ENCODE measurements at places on chromosomes 5 and 9.

DNA sequence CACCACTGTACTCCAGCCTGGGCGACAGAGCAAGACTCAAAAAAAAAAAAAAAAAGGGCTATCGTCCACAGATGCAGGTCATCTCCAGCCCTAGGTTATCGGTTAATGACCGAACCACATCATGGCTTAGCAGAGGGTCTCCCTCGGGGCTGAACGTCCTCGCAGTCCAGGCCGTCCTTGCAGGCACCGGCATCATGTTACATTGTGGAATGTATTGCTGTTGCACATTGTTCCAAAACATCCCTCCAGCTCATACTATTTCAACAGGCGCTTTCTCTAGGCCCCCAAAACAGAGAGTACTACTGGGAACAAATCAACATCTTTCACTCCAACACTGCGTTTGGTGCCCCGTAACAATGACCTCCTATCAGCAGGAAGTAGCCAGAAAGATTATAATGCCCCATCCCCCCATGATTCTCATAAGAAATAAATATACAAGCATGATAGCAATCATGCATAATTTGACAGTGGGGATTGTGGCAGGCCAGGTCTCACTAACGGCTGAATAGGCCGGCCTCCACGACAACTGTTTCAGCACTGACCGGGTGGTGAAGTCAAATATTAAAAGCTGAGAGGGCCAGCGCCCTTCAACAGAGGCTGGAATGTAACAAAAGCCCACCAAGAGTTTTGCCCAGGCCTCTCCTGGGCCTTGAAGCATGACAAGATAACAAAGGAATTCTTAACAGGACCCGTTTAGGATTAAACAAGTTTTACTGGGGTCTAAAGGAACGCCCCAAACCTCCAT, 1.1 kb upstream of the LCN9 start:
- no peak for DNase-seq

- DNase-seq: no peak
These were observed 17.8 kb downstream of the TBC1D9B start for GRCh38 chr5:179889885-179890284.

DNA sequence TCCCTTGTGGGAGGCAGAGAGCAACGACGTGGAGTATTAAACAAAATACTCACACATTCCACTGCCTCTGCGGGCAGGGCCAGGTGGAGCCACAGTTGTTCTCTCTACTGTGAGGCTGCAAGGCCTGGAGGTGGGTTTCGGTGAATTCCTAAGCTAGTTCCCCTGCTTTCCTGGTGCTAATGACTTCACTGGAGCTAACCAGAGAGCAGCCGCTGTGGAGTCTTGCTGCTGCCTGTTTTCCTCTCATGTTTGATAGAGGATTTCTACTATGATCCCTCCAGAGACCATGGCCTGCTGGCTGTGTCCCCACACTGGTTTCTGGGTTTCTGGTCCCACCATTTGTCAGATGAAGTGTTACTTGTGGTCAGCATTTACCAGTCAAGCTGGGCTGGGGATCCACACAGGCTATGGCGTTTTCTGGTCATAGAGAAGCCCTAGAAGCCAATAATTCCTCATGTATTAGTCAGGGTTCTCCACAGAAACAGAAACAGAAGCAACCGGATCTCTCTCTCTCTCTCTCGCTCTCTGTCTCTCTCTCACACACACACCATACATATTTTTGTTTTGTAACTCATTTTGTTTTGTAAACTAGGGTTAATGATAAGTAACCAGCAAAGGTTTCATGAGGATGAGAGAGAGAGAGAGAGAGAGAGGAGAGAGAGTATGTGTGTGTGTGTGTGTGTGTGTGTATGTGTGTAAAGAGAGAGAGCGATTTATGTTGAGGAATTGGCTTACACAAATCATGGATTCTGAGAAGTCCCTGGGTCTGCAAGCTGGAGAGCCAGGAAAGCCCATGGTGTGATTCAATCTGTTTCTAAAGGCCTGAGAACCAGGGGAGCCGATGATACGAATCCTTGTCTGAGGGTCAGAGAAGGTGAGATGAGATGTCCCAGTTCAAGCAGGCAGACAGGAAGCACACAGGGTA, 403.0 kb downstream of the GADD45G start:
- DNase-seq: no peak

DNA sequence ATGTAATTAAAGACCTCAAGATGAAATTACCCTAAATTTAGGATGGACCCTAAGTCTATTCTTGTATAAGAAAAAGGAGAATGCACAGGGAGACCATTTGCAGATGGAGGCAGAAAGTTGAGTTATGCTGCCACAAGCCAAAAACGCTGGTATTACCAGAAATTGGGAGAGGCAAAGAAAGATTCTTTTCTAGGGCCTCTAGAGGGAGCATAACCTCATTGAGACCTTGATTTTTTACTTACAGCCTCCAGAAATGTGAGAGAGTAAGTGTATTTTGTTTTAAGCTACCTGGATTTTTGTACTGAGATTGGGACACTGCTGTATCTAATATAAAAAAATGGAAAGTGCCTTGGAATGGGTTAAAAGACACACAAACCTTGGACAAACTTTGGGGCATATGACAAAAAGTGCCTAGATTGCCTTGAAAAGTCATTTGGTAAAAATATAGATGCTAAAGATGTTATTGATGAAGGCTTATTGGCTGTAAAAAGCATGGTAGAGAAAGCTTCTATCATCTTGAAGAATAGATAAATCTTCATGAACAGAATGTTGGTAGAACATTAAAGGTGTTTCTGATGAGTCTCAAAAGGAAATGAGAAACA, 174.7 kb upstream of the PRDM9 start:
- DNase-seq: no peak

DNA sequence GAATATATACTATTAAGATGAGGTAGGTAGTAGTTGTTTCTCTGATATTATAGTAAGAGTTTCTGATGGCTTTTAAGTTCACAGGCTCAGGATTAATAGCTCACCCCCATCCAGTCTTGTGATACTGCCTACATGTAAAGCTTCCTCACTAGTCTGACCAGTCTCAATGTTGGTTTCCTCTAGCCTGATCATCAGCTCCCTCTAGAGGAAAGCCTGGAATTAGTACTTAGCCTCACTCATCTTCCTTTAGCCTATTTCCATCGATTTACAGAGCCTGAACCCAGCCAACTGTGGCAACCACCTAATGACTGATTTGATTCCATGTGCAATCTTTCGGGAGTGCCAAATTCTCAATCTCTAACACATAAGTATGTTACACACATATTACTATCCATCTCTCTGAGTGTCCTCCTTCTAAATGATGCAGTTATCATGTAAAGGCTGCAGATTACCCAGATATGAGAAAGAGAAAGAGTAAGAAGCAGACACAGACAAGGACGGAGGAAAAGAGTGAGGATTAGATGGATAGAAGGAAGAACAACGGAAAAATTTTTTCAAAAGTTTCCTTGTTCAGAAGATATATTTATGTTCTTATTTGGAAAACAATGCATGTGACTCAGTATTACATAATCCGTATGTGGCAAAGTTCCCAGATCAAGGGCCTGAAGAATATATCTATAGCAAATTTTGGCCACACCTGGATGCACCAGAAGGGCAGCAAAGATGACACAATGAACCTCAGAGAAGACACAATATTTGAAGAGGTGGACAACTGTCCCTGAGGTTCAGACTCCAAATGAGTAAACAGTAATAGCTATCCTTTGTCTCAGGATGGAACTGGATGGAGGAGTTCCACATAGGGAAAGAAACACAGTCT, 333.7 kb downstream of the ELAVL2 start:
- DNase-seq: no peak

DNA sequence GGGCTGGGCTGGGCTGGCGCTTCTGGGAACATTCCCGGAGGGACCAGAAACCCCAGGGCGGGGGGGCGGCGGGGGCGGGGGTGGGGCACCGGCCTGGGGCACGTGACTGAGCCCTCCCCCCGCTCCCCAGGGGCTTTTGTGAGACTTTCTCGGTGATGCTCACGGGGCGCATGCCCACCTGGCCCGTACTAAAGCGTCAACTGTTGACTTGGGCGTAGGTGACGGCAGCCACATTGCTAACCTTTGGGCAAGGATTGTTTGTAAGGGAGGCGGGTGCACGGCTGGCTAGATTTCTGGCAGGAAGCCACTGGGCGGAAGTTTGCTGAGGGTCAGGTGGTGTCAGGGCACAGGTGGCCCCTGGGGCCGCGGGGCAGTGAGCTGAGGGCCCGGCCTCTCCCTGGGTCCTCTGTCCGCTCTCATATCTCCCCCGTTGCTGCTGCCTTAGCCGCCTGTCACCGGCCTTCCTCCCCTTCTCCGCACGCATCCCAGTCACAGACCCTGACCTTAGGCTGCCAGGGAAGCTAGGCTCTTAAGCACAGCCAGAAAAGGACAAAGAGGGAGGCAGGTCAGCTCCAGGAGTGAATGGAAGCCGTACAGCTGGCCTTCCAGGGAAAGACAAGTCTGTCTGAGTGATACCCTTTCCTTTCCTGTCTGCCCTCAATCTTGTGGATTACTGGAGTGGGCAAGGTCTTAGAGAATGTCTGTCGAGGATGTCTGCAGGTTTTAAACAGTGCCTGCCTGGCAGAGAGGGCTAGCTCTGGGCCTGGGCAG, 812 bp downstream of the CACFD1 start:
- no peak for DNase-seq

DNA sequence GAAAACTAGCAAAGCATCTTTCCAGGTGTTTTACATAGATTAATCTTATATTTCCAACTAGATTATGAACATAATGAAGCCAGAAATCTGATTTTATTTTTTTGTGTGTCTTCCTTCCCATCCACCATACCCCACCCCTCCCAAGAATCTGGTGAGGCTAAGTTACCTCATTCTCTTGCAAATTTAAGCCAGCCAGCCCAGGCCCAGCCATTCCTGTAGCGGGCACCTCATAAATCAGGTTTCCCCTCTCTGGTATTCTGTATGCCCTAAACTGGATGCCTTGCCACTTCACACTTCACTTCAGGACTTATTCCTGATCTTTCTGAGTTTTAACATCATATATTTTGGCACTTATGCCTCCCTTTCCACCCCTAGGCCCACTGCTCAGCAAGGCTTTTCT, 21.8 kb downstream of the C9 start:
- DNase-seq: no peak

DNA sequence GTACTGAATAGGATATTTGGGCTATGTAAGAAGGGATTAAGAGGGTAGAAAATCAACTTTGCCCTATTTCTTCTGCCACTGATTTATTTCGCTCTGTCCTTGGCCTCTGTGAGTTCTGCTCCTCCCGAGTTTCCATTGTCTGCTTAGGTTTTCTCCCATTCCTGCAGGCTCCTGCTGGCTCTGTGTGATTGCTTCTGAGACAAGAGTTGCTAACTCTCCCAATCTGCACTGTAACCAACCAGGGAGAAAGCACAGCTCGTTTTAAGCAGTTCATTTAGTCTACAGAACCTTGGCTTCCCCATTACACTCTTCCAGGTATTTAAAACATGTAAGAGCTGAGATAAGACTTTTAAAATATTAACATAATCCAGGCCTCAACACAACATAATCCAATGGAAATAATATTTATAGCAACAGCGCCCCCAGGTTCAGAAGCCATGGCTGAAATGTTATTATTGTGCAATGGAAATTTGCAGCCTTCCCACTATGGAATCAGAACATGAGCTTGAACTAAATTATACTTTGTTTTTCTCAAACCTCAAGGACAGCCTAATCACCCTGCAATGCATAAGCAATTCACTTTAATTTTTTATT, 203.5 kb downstream of the ERCC6L2 start:
- no peak for DNase-seq

GRCh38 chr5:57831932-57832331, 349.3 kb upstream of the ACTBL2 start:
- no peak for DNase-seq

DNA sequence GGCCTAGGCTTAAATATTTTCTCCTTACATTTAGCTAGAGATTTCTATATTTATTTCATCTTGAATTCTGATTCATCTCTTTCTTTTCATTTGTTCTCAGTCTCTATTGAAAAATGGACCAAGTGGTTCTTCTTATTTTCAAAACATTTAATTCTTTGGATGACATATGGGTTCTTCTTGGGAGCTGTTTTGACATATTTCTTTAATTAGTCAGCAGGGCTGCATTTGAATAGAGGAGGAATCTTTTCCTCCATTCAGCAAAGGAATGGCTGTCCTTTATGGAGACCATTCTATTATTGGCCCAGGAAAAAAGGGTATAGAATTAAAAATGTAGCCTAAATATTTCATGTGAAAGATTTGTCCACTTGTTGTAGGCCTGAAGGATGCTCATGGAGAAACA, 109.9 kb downstream of the RPS23 start:
- no peak for DNase-seq

DNA sequence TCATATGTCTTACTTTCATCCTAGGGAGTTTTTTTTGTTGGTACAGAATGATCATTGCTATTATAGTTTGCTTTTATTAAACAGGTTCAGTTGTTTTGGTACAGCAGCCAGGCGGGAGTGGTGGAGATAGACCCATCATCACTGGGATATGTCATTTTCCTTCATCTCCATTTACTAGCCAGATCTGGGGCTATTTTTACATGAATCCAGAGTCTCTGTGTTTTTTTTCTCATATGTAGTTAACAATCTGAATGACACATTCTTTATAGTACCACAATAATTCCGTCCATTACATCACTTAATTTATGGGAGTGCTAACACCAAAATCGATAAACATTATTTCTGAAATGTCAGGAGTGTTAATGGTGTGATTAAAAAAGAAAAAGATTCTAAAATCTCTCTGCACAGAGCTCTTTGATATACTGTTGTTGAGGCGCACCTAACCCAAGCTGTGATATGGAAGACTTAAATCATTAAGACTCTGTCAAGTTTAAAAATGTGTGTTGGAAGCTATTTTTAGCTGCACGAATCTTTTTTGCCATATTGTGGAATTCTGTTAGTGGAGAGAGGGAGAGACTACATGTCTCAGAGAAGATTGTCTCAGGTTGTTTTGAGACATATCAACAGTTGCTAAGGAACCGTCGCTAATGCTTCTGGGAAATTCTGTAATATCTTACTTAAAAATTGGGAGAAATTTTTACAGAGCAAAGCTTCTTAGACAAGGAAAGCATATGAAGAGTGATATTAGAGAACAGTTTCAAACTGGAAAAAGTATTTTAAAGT, 59.6 kb downstream of the RPS23 start:
- no peak for DNase-seq

- DNase-seq: no peak
These were observed 41.9 kb upstream of the SLC36A1 start for GRCh38 chr5:151405334-151406160.

DNA sequence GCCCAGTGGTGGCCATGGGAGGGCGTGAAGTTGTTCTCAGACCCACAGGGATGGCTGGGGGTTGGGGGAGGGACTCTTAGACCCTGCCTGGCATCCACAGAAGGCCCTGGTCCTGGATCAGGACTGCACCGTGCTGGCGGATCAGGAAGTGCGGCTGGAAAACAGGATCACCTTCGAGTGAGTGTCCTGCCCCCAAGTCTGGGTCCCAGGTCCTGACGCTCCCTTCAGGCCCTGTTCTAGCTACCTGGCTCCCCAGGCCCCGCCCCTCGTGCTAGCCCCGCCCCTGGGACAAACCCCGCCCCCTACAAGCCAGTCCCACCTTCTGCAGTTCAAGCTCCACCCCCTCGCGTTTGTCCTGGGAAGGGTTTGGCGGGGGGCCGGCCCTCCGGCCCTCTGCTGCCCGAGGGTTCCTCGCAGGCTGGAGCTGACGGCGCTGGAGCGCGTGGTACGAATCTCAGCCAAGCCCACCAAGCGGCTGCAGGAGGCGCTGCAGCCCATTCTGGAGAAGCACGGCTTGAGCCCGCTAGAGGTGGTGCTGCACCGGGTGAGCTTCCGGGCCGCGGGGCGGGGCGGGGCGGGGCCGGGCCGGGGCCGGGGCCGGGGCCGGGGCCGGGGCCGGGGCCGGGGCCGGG, 12.9 kb downstream of the RGS14 start:
- no peak for DNase-seq

Measured in stimulated activated CD4-positive, alpha-beta T cell treated with anti-CD3 and anti-CD28 coated beads, Interleukin-2, amount 100 ng/mL, for 48 hours (primary cell).